ENCODE measurements at places on chromosomes 1 and 21. TPM values are rescaled to one million over a fixed set of nuclear protein-coding genes. Genes with fewer than 3 reads are reported as not detected.

Gene ARMH1
- polyA plus RNA-seq = 7.6 TPM

Gene AMPD2
- polyA plus RNA-seq = 50.8 TPM

Gene NUDT4B
- 0.31 TPM for polyA plus RNA-seq

Gene TRIM46
- 4.3 TPM for polyA plus RNA-seq

Gene RORC
- 11.2 TPM for polyA plus RNA-seq

Gene TMEM50A
- 75.3 TPM for polyA plus RNA-seq

Gene PKP1
- polyA plus RNA-seq = 0.12 TPM
